Kasumi-1 (cell line): ENCODE measurements at places on chromosomes 2 and 18.
A peak's percentile ranks its signal among the peaks of the same experiment; 100 is the strongest.

DNA sequence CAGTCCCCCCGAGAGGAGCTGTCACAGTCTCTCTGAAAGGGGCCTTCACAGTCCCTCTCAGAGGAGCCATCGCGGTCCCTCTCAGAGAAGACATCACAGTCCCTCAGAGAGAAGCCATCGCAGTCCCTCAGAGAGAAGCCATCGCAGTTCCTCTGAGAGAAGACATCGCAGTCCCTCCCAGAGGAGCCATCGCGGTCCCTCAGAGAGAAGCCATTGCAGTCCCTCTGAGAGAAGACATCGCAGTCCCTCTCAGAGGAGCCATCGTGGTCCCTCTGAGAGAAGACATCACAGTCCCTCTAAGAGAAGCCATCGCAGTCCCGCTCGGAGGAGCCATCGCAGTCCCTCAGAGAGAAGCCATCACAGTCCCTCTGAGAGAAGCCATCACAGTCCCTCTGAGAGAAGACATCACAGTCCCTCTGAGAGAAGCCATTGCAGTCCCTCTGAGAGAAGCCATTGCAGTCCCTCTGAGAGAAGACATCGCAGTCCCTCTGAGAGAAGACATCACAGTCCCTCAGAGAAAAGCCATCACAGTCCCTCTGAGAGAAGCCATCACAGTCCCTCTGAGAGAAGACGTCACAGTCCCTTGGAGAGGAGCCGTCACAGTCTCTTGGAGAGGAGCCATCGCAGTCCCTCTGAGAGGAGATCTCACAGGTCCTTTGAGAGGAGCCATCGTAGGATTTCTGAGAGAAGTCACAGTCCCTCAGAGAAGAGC, 1.3 kb upstream of the ZNF512 start:
- no peak for DNase-seq

DNA sequence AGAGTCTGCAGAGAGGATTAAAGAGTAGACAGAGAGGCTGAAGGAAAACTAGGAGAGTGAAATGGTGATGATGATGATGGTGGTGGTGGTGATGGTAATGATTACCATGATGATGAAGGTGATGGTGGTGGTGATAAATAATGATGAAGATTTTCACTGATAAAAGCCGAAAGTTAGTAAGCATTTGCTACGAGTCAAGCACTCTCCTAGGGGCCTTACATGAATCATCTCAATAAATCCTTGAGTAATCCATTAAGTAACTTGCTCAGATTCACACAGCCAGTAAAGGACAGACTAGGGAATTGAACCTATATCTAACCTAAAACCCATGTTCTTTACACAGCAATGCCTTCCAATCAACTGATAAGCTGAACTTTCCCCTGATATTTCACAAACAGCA, 106.7 kb upstream of the PGAP1 start:
- no peak for DNase-seq

DNA sequence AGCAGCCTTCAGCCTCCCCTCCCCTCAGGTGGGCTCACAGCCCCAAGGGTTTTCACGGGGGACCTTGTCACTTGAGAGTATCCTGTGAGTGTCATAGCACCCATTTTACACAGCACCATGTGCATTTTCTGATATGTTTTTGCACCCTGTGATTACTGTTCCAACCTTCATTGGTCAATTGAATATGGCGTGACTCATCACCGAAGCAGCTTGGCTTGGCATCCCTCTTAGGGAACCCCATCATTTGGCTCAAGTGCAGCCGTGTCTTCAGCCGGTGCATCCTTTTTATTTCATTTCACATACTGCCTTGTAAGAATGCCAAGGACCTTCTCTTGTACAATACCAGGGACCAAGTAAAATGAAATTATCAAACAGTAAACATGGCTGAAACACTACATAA, 57.6 kb downstream of the NPAS2 start:
- no peak for DNase-seq

GRCh38 chr2:98025481-98026037, 29.8 kb upstream of the TMEM131 start:
- DNase-seq, result no peak

GRCh38 chr2:20530520-20530919, 83.6 kb downstream of the RHOB start:
- DNase-seq, result no peak

GRCh38 chr18:9987345-9987744, 73.5 kb downstream of the VAPA start:
- no peak for DNase-seq

- DNase-seq, result no peak
These were observed 45.2 kb upstream of the NFU1 start for GRCh38 chr2:69482471-69482870.

DNA sequence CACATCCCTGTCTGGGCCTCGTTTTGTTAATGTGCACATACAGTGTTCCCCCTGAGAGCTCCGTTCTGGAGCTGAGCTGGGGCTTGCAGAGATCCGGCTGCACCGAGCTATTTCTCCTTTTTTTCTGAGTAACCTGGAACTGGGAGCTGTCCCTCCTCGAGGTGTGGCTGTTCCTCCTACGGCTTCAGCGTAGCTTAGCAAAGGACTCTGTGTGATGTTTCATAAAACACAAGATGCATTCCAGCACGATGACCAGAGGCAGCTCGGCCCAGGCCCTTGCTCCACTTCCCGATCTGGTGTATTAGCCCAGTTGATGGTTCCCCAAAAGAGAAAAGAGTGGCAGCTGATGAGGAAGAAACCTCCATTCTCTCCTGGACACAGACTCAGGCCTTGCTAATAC, 103.0 kb downstream of the FAM210A start:
- DNase-seq, result no peak

GRCh38 chr2:178404368-178404767, 46.6 kb downstream of the PRKRA start:
- DNase-seq, result no peak

DNA sequence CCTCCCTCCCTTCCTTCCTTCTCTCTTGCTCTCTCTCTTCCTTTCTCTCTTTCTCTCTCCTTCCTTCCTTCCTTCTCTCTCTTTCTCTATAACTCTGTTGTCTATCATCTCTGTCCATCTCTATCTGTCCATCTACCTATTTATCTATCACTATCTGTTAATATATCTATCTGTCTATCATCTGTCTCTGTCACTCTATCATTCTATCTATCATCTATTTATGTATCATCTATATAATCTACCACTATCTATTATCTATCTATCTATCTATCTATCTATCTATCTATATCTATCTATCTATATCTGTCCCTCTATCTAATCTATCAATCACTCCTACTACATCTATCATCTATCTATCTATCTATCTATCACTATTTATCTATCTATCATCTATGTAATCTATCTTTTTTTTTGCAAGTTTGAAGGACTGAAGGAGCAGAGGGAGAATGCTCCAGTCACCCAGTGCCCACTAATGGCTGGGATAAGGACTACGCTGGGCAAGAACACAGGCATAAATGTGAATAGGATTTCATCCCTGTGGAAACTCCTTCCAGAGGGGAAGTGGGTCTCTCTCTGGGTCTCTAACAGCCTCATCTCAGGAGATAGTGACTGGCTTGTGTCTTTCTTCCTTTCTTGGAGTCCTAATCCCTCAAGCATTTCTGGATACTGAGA, 427.0 kb downstream of the LPIN1 start:
- peak; percentile 4 for DNase-seq

GRCh38 chr2:240389302-240389805, 46.1 kb upstream of the GPC1 start:
- DNase-seq, result no peak

GRCh38 chr2:46461011-46461674, 18.2 kb upstream of the TMEM247 start:
- DNase-seq, result peak; percentile 53

DNA sequence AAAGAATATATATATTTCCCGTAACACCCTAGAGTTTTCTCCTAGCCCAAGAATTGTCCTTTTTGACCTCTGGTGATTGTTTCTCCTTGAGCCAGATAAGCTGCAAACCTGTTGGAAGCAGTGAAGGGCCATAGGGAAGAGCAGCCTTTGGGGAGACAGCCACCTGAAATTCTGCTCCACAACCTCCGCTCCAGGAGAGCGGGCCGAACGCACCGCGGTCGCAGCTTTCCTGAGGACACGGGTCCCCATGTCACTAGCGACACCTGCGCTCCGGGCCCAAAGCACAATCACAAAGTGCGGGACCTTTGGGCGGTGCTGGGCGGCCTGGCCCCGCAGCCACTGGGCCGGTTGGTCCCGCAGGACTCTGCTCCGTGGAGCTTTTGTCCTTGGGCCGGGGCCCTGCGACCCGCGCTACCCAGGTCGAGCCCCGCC, 557 bp upstream of the DSG2 start:
- no peak for DNase-seq

DNA sequence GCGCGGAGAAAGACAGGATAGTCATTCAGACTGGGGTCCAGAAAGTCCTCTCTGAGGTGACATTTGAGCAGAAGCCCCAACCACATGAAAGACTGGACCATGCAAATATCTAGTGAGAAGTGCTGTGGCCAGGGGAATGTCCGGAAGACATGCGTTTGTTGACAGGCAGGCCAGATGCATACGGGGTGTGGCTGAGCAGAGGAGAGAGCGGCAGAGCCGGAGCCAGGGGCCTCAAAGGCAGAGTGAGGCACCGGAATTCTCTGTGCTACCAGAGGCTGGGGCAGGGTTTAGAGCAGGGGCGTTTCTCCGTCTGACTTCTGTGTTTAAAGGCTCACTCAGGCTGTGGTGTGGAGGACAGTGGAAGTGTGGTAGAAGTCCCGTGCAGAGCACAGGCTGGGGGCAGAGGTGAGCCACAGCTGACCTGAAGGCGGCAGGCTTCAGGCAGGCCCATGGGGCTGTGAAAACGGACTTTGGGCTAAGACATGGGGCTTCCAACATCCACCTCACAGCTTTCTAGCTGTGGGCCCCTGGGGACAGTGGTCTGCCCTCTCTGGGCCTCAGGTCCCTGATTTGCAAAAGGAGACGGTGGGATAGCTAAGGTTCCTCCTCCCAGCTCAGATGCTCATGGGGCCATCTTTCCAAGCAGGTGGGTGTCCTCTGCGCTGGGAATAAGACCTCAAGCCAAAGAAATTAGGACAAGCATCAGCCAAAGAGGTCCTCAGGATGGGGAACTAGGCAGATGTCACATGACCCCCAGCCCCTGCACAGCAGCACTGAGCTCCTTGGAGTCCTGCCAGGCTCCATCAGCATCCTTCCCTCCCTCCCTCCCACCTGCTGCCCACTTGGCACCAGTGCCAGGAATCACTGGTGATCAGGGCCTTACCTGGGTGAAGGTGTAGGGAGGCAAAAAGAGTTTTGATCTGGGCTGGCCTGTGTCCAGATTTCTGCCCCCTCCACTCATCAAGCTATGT, 11.2 kb downstream of the RUFY4 start:
- DNase-seq, result no peak

DNA sequence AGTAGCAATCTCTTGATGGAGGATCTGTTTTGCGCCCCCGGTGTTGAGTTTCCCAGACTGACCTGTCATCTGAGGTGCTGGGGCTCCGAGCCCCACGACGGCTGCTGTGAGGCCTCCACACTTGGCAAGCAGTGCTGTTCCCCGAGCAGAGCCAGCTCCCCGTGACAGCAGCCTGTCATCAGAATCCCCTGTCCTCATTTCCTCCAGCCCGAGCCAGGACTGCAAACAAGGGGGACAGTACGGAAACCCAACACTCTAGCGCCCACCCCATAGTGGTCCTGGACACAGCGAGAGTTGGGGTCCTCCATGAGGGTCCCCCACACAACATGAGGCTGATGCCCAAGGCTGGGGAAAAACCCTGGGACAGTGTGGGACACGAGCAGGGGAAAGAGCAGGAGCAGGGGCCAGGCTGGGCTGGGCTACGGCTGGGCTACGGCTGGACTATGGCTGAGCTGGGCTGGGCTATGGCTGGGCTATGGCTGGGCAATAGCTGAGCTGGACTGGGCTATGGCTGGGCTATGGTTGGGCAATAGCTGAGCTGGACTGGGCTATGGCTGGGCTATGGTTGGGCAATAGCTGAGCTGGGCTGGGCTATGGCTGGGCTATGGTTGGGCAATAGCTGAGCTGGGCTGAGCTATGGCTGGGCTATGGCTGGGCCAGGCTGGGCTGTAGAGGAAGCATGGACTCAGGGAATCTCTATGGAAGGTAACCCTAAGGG, 1.5 kb upstream of the KLHL30 start:
- DNase-seq, result no peak

DNA sequence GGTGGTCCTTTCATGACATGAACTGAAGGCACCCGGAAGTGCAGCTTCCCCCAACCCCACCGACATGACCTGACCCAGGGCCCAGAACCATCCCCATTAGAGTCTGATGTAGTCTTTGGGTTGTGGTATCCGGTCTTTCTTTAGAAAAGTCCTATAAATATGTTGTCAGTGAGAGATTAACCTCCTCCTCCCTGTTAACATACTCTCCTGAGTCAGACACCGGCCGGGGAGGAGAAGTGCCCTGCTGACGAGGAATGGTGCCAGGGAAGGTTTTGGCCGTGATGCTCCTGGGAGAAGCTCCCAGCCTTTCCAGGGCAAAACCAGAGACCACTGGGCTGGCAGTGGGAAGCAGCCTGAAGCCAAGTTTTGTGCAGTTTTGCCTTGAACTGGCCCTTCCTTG, 109.0 kb downstream of the LAMA3 start:
- no peak for DNase-seq

- DNase-seq, result no peak
These were observed 6.2 kb upstream of the LIPG start for GRCh38 chr18:49555641-49556040.

DNA sequence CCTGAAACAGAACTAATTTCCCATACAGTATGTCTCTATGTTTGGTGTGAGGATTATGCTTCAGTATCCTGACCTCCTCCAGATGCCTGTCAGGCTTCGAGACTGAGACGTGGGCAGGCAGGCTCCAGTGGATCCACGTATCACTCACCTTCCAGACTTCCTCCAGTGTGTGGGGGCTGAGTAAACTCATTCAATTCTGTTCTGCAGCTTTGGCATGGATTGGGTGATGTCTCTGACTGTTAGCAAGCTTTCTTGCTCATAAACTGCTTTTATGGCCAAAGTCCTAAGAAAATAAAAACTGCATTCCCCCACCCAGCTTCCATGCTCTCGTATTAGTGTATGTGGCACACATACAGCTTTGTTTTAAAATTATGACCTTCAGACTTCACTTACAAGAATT, 53.6 kb downstream of the CCDC93 start:
- no peak for DNase-seq

GRCh38 chr2:25421820-25422411, 80.2 kb upstream of the DNMT3A start:
- DNase-seq, result no peak

DNA sequence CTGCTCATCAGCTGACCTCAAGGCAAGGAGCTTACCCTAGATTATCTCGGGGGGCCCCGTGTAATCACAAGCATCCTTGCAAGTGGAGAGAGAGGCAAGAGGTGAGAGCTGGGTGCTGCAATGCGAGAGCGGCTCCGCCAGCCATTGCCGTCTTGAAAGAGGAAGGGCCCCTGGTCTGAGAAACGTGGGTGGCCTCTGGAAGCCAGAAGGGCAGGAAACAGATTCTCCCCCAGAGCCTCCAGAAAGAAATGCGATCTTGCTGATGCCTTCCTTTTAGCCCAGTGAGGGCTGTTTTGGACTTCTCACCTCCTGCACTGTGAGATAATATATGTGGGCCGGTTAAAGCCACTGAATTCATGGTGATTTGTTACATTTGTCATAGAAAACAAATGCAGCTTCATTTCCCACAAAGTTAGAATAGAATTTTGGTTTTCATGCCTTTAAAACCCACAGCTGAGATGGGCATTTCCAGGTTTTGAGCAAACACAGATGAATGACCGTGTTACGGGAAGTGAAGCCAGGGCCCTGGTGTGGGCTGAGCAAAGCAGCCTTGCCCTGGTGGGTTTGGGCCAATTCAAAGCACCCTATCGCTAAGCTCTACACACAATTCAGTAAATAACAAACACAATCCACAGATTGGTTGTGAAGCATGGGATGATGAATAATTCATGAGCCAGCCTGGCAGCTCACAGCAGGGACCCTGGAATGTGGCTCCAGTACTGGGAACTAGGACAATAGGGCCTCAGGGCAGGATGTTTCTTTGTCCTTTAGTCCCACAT, 319.9 kb upstream of the HS6ST1 start:
- DNase-seq, result peak; percentile 74
